ENCODE measurements at places on chromosomes 1 and 21. TPM values are rescaled to one million over a fixed set of nuclear protein-coding genes. Genes with fewer than 3 reads are reported as not detected.

TTC39A gene
- total RNA-seq: 25.7 TPM

DNA sequence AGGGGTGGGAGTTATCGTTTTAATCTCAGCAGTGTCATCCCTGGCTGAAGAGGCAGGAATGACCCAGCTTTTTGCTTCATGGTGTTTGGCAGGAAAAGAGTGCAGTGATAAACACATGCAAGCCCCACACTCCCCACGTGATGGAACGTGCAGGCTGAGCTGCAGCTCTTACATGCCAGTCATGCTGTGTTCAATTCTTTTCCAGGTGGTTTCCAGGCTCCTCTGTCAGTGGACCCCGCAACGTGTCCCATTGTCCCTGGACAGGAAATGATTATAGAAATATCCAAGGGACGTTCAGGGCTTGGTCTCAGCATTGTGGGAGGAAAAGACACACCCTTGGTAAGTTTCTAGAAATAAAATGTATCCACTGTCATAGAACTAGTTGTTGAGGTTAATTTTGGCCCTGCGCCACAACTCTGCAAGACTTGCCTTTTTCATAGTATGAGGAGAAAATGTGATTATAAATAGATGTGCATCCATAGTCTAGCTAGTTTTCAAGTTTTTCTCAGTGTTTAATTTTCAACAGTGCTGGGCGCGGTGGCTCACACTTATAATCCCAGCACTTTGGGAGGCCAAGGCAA is 110.2 kb upstream of the L1TD1 start:
- peak overlapping the region; percentile 33 for H3K27ac ChIP-seq
- peaks cover 16% of the 10 kb centered on the region for H3K4me1 ChIP-seq
- peaks cover 24% of the 10 kb centered on the region for H3K36me3 ChIP-seq
- H3K27me3 ChIP-seq: no peaks in the 10 kb centered on the region
- DNase-seq: no peak

DNA sequence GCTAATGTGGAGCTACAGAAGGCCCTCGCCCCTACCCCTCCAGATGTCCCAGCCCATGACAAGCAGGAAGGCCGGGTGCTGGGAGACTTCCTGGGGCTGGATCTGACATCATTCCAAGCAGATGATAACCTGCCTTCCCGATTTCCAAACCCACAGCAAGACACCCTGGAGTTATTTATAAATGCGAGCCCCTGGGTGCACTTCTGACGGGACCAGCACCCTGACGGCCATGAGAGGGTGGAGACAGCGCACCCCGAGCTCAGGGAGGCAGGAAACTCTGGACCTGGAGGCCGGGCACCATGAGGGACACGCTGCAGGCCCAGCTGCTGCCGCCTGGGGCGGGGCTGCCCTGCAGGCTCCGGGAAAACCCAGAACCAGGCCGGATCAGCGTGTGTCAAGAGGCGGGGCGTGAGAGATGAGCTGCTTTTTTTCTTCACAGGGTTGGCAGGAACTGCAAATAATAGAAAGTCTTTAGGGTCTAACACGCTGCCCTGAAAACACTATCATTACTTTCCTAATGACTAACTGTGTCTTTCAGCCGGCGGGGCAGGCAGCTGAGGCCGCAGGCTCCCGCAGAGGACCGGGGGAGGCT is 2.5 kb upstream of the PCBP3 start:
- H3K27ac ChIP-seq: peak overlapping the region; percentile 45
- peaks cover 30% of the 10 kb centered on the region for H3K4me1 ChIP-seq
- peaks cover 29% of the 10 kb centered on the region for H3K27me3 ChIP-seq
- H3K4me3 ChIP-seq: no peak overlapping the region

LCE2C gene
- total RNA-seq: not detected

GRCh38 chr1:84110629-84111028 is 33.4 kb upstream of the PRKACB start:
- H3K36me3 ChIP-seq: no peaks in the 10 kb centered on the region
- no peak overlapping the region for H3K4me3 ChIP-seq
- H3K27me3 ChIP-seq: no peaks in the 10 kb centered on the region
- no peak overlapping the region for H3K27ac ChIP-seq
- DNase-seq: no peak

DNA sequence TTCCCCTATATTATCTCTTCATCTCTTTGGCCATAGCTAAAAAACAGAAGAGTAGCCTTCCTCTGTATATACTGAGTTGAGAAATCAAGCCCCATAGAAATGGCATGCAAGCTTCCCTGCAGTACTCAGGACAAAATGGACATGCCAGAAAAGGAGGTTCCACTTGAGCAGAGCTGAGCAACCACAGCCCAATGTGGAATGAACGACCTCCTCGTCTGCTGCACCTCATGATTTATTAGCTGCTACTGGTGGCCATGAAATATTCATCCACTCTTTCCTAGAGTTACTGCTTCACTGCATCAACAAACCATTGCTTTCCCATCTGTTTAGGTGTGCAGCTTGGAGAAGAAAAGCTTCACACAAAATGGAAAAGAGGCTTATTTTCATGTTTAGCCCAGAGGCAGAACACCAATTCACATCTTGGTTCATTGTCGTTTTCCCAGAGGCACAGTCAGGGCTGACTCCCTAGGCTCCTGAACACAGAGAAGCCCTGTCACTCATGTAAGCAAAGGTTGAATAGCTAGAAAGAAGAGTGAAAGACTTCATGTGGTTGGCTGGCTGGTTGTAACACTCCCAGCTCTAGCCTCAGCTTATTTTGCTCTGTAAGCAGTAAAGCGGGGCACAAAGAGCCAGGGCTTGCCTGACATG is 148.0 kb downstream of the TSEN15 start:
- H3K4me3 ChIP-seq: no peak overlapping the region
- no peaks in the 10 kb centered on the region for H3K27me3 ChIP-seq
- no peak overlapping the region for H3K27ac ChIP-seq
- H3K4me1 ChIP-seq: peaks cover under 1% of the 10 kb centered on the region

GRCh38 chr1:15947382-15948090 is 28.4 kb downstream of the ZBTB17 start:
- no peak for DNase-seq
- peaks cover 55% of the 10 kb centered on the region for H3K36me3 ChIP-seq
- H3K27ac ChIP-seq: no peak overlapping the region
- no peaks in the 10 kb centered on the region for H3K27me3 ChIP-seq
- H3K4me1 ChIP-seq: peaks cover 46% of the 10 kb centered on the region

DNA sequence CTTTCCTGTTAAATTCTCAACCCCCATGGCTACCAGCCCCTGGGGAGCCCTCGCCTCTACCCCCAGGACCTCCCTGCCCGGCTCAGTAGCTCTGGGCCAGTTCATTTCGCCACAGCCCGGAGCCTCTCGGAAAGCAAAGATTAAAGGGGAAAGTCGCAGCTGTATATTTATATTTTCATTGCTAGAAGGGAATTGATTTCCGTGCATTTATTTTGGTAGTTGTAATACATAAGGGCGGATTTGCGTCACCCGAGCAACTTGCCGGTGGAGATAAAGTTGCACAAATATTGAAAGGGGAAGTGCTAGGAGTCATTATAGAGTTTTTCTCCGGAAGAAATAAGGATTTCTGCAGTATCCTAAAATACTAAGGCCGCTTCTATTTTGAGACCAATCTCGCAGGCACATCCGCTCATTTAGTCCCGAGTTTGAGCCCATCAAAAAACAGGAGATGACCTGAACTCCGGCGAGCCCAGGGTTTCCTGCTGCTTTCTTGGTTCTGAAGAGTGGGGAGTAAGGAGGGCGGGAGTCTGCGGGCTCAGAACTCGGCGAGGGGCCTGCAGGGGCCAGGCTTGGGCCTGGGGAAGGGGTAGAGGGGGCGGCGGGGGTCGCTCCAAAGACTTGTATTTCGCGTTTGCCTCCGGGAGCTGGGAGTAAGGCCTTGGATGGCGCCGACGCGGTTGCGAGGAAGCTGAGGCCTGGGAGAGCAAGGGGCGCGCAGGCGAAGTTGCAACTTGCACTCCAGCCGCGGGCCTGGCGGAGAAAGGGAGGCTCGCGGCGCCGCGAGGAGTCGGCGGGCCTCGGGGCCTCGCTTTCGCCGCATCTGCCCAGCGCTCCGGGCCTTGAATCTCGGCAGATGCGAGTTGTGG is 2.5 kb upstream of the HLX start:
- peaks cover 15% of the 10 kb centered on the region for H3K27me3 ChIP-seq
- no peaks in the 10 kb centered on the region for H3K36me3 ChIP-seq
- DNase-seq: no peak
- H3K4me3 ChIP-seq: peak overlapping the region; percentile 99

DNA sequence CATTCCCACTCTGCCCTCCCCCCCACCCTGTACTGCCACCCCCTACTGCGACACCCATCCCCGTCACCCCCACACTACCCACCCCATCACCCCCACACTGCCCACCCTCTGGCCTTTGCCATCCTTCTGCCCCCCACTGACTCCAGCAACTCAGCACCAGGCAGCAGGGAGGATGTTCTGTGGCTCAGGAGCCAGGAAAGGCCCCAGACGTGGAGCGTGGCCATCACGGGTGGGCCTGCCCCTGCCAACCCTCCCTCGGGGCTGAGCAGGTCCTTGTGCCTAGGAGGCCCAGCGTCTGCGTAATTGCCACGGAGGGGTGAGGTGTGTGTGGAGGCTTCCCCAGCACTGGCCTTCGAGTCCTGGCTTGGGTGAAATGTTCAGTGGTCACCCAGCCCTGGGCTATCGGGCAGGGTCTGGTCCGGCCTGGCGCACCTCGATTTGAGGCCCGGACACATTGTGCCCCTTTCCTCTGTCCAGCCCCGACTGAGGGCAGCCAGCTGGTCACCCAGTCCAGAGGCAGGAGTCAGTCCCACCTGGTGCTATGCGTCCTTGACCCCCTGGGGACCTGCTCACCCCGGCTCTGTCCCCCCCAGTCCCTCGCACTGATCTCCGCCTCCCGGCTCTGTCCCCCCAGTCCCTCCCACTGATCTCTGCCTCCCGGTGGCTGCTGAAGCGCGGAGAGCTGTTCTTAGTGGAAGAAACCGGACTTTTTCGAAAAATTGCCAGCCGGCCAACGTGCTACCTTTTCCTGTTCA is 23.0 kb downstream of the ARHGEF16 start:
- H3K27me3 ChIP-seq: no peaks in the 10 kb centered on the region
- no peak for DNase-seq
- H3K4me3 ChIP-seq: no peak overlapping the region
- H3K4me1 ChIP-seq: no peaks in the 10 kb centered on the region
- no peak overlapping the region for H3K27ac ChIP-seq
- no peaks in the 10 kb centered on the region for H3K36me3 ChIP-seq

DNA sequence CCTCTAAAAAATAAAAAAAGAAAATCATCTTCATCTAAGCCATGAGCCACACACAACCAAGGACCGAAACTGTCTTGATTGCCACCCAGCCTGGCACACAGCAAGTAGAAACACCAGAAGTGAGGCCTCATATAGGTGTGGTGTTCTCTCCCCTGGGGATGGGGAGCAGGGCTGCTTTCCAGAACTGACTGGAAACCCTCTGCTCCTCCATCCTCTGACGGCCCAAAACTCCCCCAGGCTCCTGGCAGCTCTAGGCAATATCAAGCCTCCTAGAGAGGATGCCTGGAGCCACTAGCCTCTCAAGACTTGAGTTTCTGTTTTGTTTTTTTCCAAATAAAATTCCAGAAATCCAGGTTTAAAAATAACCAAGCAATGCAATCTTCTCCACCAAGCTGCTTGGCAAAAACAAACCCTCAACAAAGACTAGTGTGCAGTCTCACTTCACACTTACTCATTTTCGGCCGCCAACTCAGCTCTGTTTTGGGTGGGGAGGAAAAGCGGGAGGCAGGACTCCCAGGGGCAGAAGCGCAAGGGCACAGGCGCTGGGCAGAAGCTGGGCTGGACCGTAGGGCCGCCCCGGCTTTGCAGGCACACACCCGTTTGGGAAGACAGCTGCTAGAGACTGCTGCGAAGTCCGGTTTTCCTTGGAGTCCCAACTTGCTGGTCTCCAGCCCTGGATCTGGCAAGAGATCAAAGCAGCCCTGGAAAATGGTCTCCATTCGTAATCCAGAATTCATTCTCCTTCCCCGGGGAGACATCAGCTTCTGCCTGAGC is 78.2 kb upstream of the CAPZB start:
- no peaks in the 10 kb centered on the region for H3K27me3 ChIP-seq
- H3K4me1 ChIP-seq: peaks cover 22% of the 10 kb centered on the region
- H3K36me3 ChIP-seq: no peaks in the 10 kb centered on the region
- peak; percentile 67 for DNase-seq
- H3K4me3 ChIP-seq: peak overlapping the region; percentile 57

TRIM62 gene
- total RNA-seq: 2.3 TPM

- H3K4me3 ChIP-seq: no peak overlapping the region
- peaks cover 92% of the 10 kb centered on the region for H3K36me3 ChIP-seq
- H3K4me1 ChIP-seq: peaks cover 17% of the 10 kb centered on the region
- H3K27ac ChIP-seq: no peak overlapping the region
- no peaks in the 10 kb centered on the region for H3K27me3 ChIP-seq
- DNase-seq: no peak
Observed at GRCh38 chr21:46553993-46554392, 50.9 kb downstream of the S100B start.

GRCh38 chr1:93964096-93964776 is 55.0 kb upstream of the GCLM start:
- DNase-seq: no peak
- no peaks in the 10 kb centered on the region for H3K36me3 ChIP-seq
- H3K27ac ChIP-seq: no peak overlapping the region

LRP8 gene
- total RNA-seq: 1.8 TPM

Data from left ventricle myocardium inferior (tissue), 1 donor.